ENCODE measurements at places on chromosomes 7 and 10. TPM values are rescaled to one million over a fixed set of nuclear protein-coding genes. Genes with fewer than 3 reads are reported as not detected.

DNA sequence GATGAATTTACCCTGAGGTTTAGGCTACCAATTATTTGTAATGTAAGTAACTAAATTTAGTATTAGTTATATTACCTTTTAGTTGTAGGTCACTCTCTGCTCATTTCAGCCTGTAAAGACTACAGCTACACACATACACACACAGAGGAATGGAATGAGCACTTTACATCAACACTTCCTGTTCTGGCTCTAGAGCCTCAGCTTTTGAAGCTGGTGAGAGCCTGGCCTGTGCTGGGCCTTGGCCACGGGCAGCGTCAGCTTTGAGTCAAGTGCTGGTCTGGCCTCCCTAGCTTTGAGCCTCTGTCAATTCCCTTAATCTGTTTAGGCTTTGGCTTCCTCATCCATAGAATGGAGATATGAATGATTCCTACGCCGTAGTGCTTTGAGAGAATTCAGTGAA, 141.7 kb downstream of the EGFR start:
- DNase-seq, result no peak

DNA sequence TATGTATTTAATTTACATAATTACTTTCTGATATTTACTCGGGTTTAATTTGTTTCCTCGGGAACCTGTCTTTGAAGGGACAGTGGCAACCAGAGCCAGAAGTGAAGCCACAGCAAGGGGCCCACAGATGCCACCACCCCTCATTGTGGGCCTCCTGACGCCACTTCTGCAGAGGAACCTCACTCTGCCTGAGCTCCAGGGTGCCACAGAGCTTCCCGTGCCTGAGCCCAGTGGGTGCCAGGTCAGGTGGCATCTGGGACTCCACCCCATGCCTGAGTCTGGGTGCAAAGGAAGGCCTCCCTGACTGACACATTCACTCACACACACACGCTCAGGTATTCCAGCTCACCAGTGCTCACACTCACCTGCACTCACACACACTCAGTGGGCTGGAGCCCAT, 213.7 kb downstream of the GRID1 start:
- DNase-seq, result no peak

DNA sequence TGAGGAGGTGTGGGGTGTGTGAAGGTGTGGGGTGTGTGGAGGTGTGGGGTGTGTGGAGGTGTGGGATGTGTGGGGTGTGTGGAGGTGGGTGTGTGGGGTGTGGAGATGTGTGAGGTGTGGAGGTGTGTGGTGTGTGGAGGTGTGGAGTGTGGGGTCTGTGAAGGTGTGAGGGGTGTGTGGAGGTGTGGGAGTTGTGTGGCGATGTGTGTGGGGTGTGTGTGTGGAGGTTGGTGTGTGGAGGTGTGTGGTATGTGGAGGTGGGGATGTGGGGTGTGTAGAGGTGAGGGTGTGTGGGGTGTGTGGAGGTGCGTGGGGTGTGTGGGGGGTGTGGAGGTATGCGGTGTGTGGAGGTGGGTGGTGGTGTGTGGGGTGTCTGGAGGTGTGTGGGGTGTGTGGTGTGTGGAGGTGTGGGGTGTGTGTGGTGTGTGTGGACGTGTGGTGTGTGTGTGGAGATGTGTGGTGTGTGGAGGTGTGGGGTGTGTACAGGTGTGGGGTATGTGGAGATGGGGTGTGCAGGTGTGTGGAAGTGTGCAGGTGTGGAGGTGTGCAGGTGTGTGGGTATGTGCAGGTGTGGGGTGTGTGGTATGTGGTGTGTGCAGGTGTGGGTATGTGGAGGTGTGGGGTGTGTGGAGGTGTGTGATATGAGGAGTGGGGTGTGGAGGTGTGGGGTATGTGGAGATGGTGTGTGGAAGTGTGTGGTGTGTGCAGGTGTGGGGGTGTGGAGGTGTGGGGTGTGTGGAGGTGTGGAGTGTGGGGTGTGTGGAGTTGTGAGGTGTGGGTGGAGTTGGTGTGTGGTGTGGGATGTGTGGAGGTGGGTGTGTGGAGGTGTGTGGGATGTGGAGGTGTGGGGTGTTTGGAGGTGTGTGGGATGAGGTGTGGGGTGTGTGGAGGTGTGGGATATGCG, 34.5 kb downstream of the SPDYE17 start:
- no peak for DNase-seq

DNA sequence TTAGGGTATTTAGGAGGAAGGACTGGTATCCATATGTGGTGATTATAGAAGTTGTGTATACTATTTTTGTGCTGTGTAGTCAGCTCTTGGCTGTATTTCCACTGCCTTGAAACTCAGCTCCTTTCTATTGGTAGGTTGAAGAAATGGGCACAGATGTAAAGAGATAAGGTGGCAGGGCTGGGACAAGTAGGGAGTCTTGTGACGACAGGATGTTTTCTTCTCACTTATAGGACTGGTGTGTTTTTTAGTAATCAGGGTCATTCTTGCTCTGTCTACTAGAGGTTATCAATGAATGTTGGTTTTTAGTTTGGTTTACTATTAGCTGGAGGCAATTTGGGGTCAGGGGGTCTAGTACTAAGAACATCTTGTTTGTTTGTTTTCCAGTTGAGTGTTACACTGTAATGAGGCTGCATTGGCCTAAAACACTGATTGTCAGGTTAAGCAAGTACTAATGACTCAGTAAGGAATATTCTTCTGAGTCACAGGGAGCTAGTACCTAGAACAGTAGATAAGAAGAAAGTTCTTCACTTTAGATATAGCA, 11.8 kb downstream of the UBN2 start:
- no peak for DNase-seq

GRCh38 chr10:115936926-115937767, 335.9 kb downstream of the GFRA1 start:
- no peak for DNase-seq

The SLC18A2 gene
- 0.15 TPM for polyA plus RNA-seq

The OR6B1 gene
- not detected for polyA plus RNA-seq

The DRGX gene
- polyA plus RNA-seq, result not detected

The TMEM254 gene
- polyA plus RNA-seq, result 39.8 TPM

DNA sequence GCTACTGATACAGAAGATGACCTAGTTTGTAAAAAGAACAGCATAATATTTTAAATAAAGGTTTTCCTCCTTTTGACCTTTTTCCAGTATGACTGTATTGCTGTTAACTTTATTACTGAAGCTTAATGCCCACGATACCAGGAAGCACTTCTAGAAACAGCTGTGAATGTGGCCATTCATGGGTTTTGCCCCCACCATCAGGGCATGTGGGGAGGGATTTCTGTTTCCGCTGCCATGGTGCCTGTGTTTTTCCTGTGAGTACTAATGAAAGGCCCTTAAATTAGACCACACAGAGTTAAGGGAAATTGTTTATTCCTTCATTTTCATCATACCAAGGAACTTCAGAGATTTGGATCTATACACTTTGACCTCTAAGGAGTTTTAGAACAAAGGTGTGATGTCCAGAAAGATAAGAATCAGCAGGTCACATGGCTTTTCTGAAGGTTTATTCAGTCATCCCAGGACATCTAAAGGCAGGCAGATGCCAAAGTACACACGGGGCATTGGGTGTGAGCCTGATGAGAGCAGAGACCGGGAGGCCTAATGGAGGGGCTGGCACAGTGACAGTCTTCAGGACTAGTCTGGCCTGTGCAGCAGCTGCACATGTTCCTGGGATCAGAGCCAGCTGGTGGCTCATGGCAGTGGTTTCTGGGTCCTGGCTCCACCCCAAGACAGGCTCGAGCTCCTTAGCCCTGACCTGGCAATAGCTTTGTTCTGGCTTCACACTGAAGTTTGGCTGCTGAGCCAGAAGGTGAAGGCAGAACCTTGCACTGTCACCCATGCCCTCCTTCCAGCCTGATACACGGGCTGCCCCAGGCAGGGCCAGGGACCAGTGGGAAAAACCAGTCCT, 190.9 kb downstream of the REEP3 start:
- DNase-seq, result peak; percentile 77

DNA sequence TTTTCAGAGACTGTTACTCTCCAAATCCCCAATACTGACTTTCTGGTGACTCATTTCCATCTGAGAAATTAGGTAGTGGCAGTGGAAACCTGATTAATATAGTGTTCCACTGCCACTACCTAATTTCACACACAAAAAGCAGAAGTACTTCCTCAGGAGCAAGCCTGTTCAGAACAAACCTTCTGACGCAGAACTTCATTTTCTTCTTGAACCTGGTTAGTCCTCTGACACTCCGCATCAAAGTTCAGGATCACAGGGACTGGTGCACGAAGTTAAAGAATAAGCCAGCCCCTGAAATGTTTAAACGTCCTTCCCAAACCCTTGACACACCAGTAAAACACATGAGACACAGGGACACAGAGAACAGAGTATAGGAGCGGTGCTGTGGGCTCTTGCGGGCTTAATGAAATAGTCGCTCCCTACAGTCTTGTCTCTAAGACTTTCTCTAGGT, 4.4 kb downstream of the WDR91 start:
- no peak for DNase-seq

GRCh38 chr7:29356631-29357030, 162.1 kb downstream of the CHN2 start:
- no peak for DNase-seq

GRCh38 chr7:137878333-137878961, 31.7 kb upstream of the DGKI start:
- DNase-seq, result peak; percentile 34

The ZNF488 gene
- 1.7 TPM for polyA plus RNA-seq

- peak; percentile 83 for DNase-seq
Measured at GRCh38 chr10:130136226-130137089, at the start of gene GLRX3. TSS of gene GLRX3 (plus strand) at chr10:130136391. CDS start at chr10:130136421, 30 bp downstream.

The H2BK1 gene
- not detected for polyA plus RNA-seq

The ANKRD22 gene
- polyA plus RNA-seq, result 0.70 TPM

GRCh38 chr7:64559206-64559605, 3.7 kb downstream of the ZNF680 start:
- DNase-seq, result no peak

- peak; percentile 15 for DNase-seq
Measured at GRCh38 chr10:7819121-7819460, 786 bp downstream of the TAF3 start.

DNA sequence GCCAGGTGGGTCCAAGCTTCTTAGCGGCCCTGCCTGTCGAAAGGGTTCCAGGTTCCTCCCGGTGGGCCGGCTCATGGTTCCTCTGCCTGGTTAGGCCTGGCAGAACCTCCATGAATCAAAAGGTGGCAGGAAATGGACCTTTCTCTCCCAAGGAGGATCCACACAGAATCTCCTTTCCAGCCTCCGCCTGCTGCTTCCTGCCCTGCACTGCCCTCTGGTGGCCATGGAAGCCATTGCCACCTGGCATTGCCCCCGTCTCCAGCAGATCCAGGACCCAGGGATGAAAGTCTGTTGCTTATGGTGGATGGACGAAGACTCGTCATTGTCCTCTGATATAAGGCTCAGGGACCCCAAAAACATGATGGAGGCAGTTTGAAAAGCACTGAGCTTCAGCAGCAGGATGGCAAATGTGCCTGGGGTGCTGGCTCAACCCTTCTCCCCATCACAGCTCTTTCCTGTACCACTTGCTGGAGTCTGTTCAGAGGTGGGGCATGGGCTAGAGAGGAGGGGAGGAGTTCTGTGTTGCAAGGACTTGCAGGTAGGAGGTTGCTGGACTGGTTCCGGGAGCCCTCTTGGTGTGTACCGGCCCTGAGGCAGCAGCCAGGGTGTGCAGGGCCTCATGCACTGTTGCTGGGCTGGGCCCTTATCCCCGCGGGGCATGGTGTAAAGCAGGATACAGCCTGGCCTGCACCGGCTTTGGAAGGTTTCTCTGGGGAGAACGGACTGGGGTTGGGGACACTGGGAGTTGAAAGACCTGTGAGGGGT, 11.3 kb upstream of the INMT start:
- no peak for DNase-seq

DNA sequence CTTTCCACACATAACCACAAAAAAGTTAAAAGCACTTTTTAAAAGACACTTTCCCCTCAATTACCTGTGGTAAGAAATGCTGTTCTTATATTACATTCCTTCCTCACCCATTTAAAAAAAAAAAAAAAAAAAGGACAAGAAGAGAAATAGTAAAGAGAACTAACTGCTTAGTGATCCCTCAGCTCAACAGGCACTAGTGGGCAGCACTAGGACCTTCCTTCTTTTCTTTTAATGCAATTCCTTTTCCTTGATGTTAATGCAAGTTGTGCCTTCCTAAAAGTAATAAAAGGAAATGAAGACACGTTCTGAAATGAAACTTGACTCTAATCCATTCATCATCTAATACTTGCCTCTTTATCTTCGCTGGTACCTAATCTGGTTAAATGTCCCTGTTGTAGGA, 189.7 kb downstream of the TCF7L2 start:
- no peak for DNase-seq

DNA sequence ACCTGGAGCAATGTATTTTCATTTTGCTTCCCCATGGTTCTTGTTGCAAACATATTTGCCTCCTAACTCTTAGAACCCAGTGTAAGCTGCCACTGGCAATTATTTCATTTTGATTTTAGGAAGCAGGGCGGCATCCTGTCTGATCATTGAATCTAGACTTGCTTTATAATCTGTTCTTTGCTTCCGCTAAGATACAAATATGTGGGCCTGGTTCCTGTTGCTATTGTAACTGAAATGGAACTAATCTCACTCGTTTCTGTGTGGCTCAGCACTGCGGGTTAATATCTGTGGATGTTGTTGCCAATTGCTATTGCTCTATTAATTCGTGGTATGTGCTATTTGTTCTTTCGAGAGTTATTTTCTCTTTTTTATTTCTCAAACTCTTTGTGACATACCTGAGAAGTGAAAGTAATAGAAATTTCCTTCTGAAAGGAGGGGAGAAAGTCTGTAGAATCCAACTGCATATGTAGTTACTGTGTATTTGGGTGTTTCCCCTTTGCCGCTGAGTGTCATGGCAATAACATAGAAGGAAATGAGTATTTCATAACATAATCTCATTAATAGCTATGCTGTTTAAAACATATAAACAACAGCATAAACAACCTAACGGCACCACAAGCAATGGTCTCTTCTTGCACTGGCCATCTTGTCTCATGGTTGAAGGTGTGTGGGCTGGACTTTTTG, 62.4 kb downstream of the FZD1 start:
- no peak for DNase-seq

The NPFFR1 gene
- polyA plus RNA-seq, result 0.22 TPM

GRCh38 chr7:102283477-102284189, 3.0 kb upstream of the SH2B2 start:
- DNase-seq, result no peak

- DNase-seq, result peak; percentile 39
Measured at GRCh38 chr7:20484356-20484755, 131.1 kb upstream of the ABCB5 start.

- DNase-seq, result no peak
Measured at GRCh38 chr7:34821932-34822558, 164.0 kb downstream of the NPSR1 start.

GRCh38 chr7:121097577-121097976, 109.1 kb downstream of the CPED1 start:
- DNase-seq, result no peak

The HECW1 gene
- 1.9 TPM for polyA plus RNA-seq

The SFTPA1 gene
- polyA plus RNA-seq, result 125 TPM

DNA sequence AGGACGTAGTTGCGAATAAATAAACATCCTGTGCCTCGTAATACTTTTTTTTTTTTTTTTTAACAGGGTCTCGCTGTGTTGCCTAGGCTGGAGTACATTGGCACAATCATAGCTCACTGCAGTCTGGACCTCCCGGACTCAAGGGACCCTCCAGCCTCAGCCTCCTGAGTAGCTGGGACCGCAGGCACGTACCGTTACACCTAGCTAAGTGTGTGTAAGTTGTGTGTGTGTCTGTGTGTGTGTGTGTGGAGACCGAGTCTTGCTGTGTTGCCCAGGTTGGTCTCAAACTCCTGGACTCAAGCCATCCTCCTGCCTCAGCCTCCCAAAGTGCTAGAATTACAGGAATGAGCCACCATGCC, 573 bp upstream of the PON2 start:
- no peak for DNase-seq

- DNase-seq, result peak; percentile 96
Measured at GRCh38 chr10:74589226-74589673, 237.2 kb upstream of the KAT6B start.

The CHST15 gene
- polyA plus RNA-seq, result 14.0 TPM

The LRIT2 gene
- not detected for polyA plus RNA-seq
